ENCODE measurements at places on chromosomes 16 and 17.

GRCh38 chr17:55587608-55588139, 76.4 kb upstream of the SMIM36 start:
- no peak for DNase-seq

DNA sequence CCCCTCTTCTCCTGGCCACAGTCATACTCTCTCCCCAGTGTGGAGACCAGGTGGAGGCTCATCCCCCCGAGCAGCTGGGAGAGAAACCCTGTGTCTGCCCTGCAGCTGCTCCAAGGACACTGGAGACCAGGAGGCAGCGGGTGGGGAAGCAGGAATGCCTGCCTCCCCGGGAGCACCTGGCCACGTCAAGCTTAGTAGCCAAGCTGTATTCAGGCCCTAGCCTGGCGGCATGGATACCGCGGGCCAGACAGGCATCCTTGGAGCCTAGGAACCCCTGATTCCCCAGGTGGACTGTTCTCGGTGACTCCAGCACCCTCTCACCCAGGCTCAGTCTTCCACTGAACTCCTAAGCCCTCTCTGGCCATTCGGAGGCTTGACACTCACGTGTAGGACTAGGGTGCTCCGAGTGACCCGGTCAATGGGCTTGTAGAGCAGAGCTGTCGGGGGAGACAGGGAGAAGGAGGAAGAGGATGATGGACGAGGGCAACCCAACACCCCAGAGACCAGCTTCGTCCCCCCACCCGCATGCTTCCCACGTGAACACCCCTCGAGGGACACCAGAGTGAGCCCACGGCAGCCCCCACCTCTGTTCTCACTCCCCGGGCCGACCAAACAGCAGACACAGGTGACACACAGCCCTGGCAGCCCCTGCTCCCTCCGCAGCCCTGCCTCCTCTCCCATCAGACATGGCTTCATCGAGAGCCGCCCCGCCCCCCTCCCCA, 76.5 kb downstream of the TIMM22 start:
- no peak for DNase-seq

GRCh38 chr16:87447323-87447722, 45.5 kb downstream of the ZCCHC14 start:
- DNase-seq: no peak

- DNase-seq: no peak
Measured at GRCh38 chr17:77942112-77942988, 16.2 kb upstream of the TNRC6C start.

DNA sequence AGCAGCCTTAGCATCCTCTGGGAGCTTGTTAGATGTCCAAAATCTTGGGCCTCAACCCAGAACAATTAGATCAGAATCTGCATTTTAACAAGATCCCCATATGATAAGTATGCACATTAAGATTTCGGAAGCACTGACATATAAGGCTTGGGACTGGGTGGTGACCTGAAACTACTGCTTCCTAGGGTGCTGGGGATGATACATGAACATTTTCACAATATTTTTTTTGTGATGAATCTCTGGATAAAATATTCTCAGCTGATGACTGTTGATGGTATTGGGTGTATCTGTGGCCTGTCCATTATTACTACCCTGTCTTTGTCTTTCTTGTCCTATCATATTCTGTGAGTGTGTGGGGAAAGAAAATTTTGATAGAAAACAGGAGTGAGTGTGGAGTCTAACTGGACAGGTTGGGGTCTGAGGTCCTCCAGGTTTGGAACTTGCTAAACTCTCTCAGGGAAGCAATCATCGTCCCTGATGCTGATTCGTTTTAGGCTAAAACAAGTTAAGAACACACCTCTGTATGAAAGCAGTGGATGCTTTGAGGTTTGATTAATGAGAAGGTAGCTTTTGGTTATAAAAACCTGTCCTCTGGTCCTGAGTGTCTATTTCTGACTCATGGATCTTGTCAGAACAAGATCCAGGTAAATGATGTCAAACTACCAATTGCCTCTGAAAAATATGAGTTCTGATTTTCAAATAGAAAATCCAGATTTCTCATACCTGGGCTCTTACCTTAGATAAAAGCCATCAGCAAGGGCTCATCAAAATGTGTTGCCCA, 23.2 kb downstream of the KRT23 start:
- DNase-seq: no peak

- DNase-seq: no peak
Measured at GRCh38 chr17:8116776-8117175, 1.5 kb downstream of the ALOXE3 start.

- no peak for DNase-seq
Measured at GRCh38 chr16:29663016-29663806, at the start of gene SPN. Gene SPN, plus strand, starts transcription at chr16:29663247. Its CDS starts 482 bp downstream, at chr16:29663729.

DNA sequence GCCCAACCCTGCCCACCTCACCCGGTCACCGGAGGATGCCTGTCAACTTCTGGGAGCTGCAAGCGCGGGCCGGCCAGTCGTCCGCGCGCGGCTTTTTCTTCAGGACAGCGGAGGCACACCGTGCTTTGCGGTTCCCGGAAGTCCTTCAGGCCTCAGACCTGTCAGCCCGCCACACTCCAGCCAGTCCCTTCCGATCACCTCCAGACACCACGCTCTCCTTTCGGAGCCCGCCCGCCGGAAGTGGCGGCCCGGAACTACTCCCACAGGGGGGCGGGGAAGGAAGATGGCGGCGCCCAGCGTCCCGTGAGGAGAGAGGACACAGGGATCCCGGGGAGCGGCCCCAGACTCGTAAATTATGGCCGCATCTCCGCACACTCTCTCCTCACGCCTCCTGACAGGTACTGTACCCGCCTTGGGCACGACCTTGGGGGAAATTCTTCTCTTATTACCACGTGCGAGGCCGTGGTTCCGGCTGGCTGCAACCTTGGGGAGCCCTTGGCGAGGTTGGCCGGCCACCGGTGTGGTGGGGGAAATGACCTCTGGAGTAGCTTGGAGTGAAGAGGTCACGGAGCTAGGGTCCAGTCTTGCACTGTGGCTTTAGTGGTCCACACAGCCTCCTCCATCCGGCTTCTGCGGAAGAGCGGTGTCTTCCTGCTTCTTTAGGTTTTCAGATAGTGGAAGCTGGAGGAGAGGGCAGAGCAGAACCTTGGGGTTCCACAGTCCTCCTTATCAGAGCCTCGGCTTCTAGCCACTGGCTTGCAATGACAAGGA, at the start of gene COX10:
Gene COX10 (plus strand): TSS at position 254 of the 771 bp plus-strand sequence. CDS start 102 bp downstream, at position 356.
- DNase-seq: peak; percentile 63

DNA sequence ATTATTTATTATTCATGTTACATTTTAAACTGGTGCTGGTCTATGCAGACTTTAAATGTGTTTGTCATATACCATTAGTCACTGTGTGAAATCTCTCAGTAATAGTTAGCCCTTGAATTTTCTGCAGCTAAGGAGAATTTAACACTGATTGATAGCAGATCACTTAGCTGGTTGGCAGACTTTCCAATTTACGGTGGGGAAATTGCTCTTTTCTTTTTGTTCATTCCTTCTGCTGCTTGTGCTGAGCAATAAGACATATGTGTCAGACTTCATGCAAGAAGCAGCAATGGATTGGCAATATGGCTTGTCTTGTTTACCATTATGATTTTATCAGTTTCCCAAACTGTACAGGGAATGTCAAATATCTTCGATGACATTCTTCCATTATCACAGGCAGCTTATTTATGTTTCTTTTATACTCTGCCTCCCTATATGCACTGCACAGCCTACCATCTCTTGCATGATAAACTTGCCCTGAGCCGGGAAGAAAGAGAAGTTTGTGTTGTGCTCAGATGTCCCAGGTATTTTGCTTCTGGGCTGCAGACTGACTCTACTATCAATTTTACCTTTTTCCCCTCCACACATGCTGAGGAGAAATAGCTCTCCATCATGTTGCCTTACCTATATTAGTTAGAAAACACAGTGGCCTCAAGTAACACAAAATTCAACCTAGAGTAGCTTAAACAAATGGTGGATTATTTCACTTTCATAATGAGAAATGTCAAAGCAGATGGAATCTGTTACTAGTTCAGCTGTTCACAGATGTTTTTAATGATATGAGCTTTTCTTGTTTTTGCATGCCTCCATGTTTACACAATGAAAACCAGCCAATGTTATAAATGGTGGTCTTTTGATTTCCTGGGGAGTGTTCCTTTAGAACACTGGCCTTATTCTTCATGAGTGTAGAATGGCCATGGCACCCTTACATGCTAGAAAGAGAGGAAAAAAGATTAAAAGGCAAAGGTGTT, 968.1 kb upstream of the GOT2 start:
- no peak for DNase-seq

- no peak for DNase-seq
Measured at GRCh38 chr16:79007614-79008013, 592.9 kb downstream of the MAF start.

DNA sequence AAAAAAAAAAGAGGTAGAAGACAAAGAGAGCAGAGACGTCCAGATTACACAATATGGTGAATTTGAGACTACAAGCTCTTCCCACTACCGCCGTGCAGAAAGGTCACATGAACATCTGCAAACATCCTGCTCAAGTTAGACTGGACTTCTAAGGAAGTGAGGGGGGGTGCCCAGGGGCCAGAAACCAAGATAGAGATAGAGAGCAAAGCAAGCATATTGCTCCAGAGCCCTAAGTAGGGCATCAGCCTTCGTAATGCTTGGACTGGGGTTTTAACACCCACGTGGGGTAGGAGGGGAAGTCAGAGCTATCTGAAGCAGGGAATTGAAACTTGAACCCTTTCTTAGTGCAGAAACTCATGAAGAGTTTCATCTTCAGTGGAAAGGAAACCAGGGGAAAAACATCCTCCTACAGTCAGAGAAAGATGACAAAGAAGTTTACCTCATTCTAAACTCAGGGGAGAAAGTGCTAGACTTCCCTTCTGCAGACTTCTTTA, 8.7 kb downstream of the CLEC19A start:
- no peak for DNase-seq

DNA sequence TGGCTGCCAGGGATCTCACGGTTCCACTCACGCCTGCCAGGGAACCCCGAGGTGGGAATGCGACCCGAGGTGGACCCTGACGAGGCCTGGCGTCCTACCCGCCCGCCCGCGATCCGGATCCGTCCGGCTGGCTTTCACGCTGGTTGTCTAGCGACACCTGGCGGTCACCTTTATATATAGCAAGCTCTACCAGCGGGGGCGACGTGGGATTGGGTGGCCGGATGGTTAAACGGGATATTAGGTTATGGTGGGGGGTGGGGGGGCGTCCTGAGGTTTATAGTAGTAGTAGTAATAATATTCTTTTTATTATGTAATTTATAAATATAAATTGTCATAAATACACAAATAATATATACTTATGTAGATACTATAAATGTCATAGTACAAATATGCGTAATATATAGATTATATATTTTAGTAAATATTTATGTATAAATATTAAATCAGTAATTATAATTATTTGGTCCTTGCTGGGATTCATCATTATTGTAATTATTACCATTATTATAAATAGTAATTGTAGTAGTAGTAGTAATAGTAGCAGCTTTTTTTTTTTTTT, 136.9 kb downstream of the KCNJ12 start:
- DNase-seq: no peak

- no peak for DNase-seq
Measured at GRCh38 chr17:57744195-57745170, 616 bp downstream of the CCDC182 start.
